Small intestine (tissue), 16 donors: ENCODE measurements at places on chromosomes 5 and 9. TPM values are rescaled to one million over a fixed set of nuclear protein-coding genes. Genes with fewer than 3 reads are reported as not detected.

Gene SLC36A3
- not detected for polyA plus RNA-seq

Gene PCYOX1L
- polyA plus RNA-seq = 1.6 TPM

Gene LCN2
- 5.4 TPM for polyA plus RNA-seq

Gene PTPN3
- polyA plus RNA-seq = 25.3 TPM

Gene FKBP15
- polyA plus RNA-seq = 11.9 TPM

Gene ADAMTS19
- polyA plus RNA-seq = not detected

DNA sequence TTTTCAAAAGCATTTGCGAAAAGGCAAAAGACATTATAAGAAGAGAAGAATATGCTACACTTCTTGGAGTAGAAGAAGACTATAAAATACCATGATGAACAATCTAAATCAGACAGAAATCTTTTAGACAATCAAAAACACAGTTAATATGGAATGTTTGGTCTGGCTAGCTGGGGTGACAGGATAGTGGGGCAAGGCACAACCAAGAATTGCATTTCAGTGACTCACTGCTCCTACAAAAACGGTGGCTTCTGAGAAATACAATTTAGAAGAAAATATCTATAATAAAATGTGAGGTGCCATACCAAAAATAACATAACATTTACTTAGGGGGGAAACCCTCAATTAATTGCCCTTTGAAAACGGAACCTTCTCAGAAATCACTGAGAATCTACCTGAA is 363.4 kb downstream of the NPR3 start:
- no peak overlapping the region for H3K27ac ChIP-seq
- H3K4me3 ChIP-seq = no peak overlapping the region
- H3K4me1 ChIP-seq = no peaks in the 10 kb centered on the region
- no peaks in the 10 kb centered on the region for H3K36me3 ChIP-seq
- no peaks in the 10 kb centered on the region for H3K27me3 ChIP-seq
- no peak for DNase-seq

- H3K27me3 ChIP-seq = no peaks in the 10 kb centered on the region
- H3K27ac ChIP-seq = peak overlapping the region; percentile 32
- H3K4me3 ChIP-seq = peak overlapping the region; percentile 63
- peaks cover 3% of the 10 kb centered on the region for H3K36me3 ChIP-seq
Measured at GRCh38 chr5:145937432-145938250, 1.3 kb downstream of the SH3RF2 start.

- H3K27ac ChIP-seq = peak overlapping the region; percentile 100
- peak overlapping the region; percentile 53 for H3K4me3 ChIP-seq
- peaks cover 5% of the 10 kb centered on the region for H3K4me1 ChIP-seq
- peak; percentile 93 for DNase-seq
- no peaks in the 10 kb centered on the region for H3K36me3 ChIP-seq
- H3K27me3 ChIP-seq = no peaks in the 10 kb centered on the region
Measured at GRCh38 chr9:70411930-70412831, 2.3 kb downstream of the KLF9 start.

DNA sequence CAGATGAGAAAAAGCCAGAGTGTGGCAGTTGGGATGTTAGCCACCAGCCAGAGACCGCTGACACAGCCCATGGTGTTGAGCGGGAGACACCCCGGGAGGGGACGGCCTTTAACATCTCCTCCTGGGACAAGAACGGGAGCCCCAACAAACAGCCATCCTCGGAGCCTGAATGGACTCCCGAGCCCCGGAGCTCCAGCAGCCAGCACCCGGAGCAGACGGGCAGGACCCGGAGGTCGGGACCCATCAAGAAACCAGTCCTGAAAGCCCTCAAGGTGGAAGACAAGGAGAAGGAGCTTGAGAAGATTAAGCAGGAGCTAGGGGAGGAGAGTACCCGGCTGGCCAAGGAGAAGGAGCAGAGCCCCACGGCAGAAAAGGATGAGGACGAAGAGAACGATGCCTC is 28.0 kb upstream of the POMT1 start:
- H3K36me3 ChIP-seq = peaks cover 44% of the 10 kb centered on the region
- no peaks in the 10 kb centered on the region for H3K27me3 ChIP-seq
- H3K27ac ChIP-seq = no peak overlapping the region
- DNase-seq = no peak

DNA sequence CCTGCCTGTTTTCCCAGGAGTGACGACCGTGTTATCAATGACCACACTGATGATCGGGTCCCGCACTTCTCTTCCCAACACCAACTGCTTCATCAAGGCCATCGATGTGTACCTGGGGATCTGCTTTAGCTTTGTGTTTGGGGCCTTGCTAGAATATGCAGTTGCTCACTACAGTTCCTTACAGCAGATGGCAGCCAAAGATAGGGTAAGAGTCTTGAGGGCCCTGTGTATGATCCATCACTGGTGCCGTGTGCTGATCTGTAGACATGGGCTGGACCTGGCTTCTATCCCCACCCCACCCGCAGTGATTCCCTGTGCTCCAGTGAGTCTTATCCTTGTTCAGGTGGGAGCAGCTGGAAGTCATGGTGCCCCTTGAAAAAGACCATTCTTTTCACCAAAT is 26.0 kb downstream of the GABRP start:
- peaks cover 4% of the 10 kb centered on the region for H3K27me3 ChIP-seq
- H3K36me3 ChIP-seq = no peaks in the 10 kb centered on the region
- no peaks in the 10 kb centered on the region for H3K4me1 ChIP-seq
- H3K4me3 ChIP-seq = no peak overlapping the region

- DNase-seq = peak; percentile 83
- H3K27ac ChIP-seq = peak overlapping the region; percentile 92
- peak overlapping the region; percentile 89 for H3K4me3 ChIP-seq
- H3K4me1 ChIP-seq = peaks cover 17% of the 10 kb centered on the region
Measured at GRCh38 chr9:86281593-86282076, 703 bp downstream of the ISCA1 start.

DNA sequence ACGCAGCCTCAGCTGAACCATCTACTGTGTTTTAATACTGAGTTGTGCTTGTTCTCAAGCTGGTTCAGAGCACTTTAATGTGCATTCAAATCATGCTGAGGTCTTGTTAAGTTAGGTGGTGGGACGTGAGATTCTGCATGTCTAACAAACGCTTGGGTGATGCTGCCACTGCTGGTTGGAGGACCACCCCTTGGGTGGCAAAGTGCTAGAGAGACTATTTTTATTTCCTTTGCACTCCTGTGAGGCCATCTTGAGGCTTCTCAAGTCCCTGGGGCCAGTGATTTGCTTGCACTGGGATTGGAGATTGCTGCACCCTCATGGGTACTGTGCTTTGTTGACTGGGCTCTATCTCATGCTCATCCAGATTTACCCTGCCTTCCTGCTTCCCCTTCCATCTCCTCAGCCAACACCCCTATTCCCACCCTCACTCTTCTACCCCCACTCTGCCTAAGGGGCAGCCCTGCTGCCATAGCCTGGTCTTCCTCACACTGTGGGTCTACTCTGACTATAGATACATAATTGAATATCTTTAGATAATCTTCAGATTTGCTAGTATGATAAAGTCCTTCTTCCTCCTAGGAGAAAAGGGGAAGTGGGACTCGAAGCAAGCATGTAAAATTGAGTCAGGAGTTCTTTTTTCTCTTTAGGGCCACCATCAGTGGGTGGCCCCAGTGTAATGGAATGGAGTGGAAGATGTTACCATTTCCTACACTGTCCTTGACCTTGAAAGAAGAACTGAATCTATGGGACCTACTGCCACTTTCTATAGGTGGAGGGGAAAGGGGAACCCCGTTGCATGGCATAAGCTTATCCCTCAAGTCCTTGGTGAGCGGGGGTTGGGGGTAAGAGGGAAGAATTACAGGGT is 45.1 kb upstream of the SUB1 start:
- DNase-seq = no peak
- no peak overlapping the region for H3K27ac ChIP-seq
- no peaks in the 10 kb centered on the region for H3K4me1 ChIP-seq
- no peaks in the 10 kb centered on the region for H3K36me3 ChIP-seq
- H3K4me3 ChIP-seq = no peak overlapping the region

DNA sequence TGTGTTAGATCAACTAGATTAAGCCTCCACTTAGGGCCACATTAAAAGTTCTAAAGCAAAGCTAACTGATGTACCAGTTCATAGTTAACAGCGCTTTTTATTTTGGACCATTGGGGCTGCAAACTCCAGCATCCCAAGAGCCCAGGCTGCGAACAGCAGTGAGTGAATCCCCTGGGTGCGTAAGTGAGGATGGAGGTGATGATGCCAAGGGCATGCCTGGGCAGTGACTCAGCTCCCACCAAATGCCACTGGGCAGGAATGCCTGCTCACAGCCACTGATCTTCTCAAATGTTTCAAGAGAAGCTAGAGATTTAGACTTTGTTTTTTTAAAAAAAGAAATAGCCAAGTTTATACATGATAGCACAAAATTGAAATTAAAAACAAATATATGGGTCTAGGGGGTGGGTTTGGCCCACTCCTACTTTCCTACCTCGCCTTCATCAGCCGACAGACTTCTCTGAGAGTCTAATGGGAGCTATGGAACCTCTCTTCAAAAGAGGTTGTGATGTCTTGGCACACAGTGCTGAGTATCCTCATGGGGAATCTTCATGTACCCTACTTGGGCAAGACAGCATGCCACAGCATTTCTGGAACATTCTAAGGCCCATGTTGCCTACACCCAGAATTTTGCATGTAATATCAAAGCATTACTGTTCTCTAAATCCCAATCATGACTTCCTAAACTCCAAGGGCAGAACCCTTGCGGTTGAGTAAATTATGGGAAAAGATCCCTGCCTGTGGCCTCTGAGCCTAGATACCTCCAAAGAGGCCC is 398.1 kb downstream of the EBF1 start:
- no peak overlapping the region for H3K27ac ChIP-seq
- H3K4me3 ChIP-seq = no peak overlapping the region
- H3K4me1 ChIP-seq = no peaks in the 10 kb centered on the region
- DNase-seq = no peak
- H3K36me3 ChIP-seq = no peaks in the 10 kb centered on the region
- H3K27me3 ChIP-seq = no peaks in the 10 kb centered on the region

DNA sequence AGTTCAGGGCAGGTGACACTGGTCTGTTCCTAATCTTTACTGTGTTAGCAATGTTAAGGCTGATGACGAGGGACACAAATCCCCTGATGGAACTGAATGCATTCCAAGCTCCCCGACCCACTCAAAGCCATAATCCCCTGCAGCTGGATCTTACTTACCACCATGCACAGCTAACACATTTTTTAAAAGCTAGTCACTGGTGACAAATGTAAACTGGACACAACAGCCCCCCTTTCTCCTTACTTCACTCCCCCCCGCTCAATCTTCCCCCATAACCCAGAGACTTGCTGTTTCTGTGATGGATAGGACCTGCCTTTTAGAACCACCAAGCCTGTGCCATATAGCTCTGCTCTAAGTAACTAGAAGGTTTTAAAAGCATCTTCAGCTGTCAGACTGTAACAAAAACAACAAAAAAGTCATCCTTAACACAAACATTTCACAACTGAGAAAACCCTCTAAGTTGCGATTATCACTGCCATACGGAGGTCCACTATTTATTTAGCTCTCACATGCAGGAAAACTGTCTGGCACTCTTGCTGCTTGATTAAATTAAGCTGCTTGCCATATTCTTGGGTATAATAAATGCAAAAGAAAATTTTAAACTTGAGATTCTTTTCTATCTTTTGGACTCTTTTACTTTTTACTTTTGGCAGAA is 44.4 kb downstream of the BNC2 start:
- no peaks in the 10 kb centered on the region for H3K4me1 ChIP-seq
- DNase-seq = no peak

GRCh38 chr9:125409637-125410521 is 148.3 kb downstream of the GAPVD1 start:
- no peaks in the 10 kb centered on the region for H3K36me3 ChIP-seq
- no peak overlapping the region for H3K27ac ChIP-seq
- no peaks in the 10 kb centered on the region for H3K4me1 ChIP-seq
- H3K27me3 ChIP-seq = no peaks in the 10 kb centered on the region
- peak; percentile 11 for DNase-seq
- no peak overlapping the region for H3K4me3 ChIP-seq
